ENCODE measurements at places on chromosomes 16 and 17. TPM values are rescaled to one million over a fixed set of nuclear protein-coding genes. Genes with fewer than 3 reads are reported as not detected.
A peak's percentile ranks its signal among the peaks of the same experiment; 100 is the strongest.

The SLC35B1 gene
- total RNA-seq, result 130 TPM

The ORC6 gene
- 23.2 TPM for total RNA-seq

GRCh38 chr16:85854935-85855334 lies 44.0 kb upstream of the IRF8 start:
- H3K27me3 ChIP-seq, result peaks cover 83% of the 10 kb centered on the region
- H3K4me1 ChIP-seq, result no peaks in the 10 kb centered on the region
- H3K4me3 ChIP-seq, result no peak overlapping the region

DNA sequence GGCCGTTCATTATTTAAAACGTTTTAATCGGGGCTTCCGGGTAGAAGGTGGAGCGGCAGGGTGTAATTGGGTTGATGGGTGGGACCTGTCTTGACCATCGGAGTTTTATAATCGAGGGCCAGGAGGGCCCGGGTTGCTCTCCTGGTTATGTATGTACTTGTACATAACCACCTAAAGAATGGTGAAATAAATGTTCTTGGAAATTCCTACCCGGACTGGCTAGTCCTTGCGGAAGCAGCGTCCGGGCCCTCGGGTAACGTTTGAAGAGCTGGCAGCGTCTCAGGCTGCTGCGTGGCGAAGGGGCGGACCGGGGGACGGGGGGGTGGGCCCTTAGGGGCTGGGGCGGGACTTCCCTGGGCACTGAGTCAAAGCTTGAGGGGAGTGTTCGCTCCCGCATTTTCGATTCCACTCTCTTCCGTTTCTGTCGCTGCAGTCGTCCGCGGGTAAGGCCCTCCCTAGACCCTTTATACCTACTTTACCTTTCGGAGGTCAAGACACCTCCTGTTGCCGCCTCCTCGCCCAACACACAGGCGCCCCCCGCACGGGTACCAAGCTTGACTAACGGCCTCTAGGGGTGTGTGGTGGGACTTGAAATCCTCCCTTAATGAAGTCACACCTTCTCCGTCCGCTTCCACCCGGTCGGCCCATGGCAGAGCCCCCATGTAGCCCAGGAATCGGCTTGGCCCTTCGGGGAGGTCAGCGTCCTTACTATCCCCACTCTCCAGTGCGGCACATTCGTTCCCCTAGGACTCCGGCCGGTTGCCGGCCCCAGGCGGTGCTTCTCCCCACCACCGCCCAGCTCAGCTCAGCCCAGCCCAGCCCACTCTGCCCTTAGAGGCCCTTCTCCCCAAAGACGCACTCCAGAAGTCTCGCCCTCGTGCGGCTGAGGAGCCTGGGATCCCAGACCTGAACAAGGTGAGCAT lies at the start of gene TMEM106A:
TMEM106A (plus strand) TSS at position 396 of the 923 bp plus-strand sequence. CDS start 1,167 bp downstream, outside the sequence.
- H3K4me3 ChIP-seq, result peak within 1 kb of the TSS; percentile 69
- DNase-seq, result peak; percentile 76
- H3K36me3 ChIP-seq, result peaks cover 89% of the 10 kb centered on the region
- no peaks in the 10 kb centered on the region for H3K27me3 ChIP-seq
- H3K27ac ChIP-seq, result peak within 1 kb of the TSS; percentile 71
- peaks cover 8% of the 10 kb centered on the region for H3K4me1 ChIP-seq

The PRR35 gene
- total RNA-seq, result not detected

- peaks cover 20% of the 10 kb centered on the region for H3K4me1 ChIP-seq
- peak; percentile 20 for DNase-seq
- H3K4me3 ChIP-seq, result no peak overlapping the region
- no peak overlapping the region for H3K27ac ChIP-seq
- H3K27me3 ChIP-seq, result no peaks in the 10 kb centered on the region
- H3K36me3 ChIP-seq, result no peaks in the 10 kb centered on the region
These were observed 295.4 kb upstream of the AXIN2 start for GRCh38 chr17:65856865-65857264.

GRCh38 chr16:55482056-55482455 lies 3.1 kb downstream of the MMP2 start:
- peaks cover 33% of the 10 kb centered on the region for H3K4me1 ChIP-seq
- peaks cover 6% of the 10 kb centered on the region for H3K36me3 ChIP-seq
- H3K27me3 ChIP-seq, result peaks cover 12% of the 10 kb centered on the region
